ENCODE measurements at places on chromosomes 5 and 9.
A peak's percentile ranks its signal among the peaks of the same experiment; 100 is the strongest.

DNA sequence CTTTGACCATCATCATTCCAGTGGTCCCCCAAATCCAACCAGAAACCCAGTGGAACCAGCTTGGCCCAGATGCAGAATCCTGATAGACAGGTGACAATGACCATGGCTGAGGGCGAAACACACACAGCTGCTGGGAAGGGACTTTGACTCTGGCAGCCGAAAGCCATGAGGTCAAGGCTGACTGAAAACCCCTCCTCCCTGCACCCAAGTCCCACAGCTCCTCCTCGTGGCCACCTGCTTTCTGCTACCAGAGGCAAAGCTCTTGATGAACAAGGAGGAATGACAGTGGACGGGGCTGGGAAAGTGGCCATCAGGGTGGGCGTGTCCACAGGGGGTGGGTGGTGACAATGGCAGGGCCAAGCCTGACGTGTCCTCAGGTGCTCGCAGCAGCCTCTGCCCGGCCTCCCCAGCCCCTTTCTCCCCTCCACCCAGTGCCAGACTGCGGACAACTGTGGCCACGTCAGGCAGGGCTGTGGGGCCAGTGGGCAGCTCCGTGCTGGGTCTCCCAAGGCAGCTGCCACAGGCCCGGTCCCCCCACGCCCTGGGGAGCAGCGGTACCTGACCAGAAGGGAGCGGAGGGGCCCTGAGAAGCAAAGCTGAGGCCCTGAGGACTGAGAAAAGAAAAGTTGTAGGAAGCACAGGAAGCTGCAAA is 30.8 kb upstream of the SARDH start:
- peak; percentile 8 for DNase-seq

DNA sequence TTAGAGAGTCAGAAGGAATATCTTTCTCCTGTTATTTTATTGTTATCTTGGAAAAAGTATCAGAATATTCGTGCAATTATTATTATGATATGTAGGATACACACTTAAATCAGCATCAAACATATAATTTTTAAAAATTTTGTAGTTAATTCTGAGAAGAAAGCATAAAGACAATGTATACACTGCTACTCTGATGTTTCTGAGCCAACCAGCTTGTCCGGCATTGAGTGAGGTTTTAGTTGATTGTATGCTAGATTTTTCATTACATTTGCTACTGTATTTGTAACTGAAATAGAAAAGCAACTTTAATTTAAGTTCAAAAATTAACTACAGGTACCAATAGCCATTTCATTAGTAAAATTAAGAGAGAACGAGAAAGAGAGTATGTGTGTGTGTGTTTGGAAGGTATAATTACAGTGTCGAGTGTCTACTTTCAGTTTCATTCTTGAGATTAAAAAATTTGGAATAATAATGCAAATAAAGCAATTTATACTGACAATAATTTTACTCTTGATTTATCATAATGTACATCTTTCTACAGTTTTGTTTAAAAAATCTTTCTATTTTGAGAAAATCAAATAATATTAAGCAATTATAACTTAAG is 160.4 kb upstream of the CDH12 start:
- DNase-seq = no peak

GRCh38 chr5:77492653-77493000 is 511 bp upstream of the WDR41 start:
- no peak for DNase-seq

DNA sequence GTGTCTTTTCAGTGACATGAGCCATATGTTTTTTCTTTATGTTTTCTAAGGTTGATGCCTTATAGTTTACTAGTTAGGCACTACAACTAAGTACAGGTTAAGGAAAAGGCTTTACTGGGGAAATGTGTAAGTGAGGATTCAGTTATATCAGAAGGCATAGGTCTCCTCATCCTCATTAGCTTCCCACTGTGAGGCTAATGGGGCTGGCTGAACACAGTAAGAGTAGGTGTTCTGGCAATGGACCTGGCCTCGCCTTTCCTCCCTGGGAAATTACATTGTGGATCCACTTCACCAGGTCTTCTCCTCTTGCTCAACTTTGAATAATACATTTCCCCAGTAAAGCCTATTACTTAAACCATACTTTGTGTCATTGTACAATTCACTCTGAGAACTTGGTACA is 225.5 kb downstream of the PTPRD start:
- DNase-seq = no peak

Measured in DMS79 treated with DMSO at 0.1 percent for 48 hours (cell line).